Stomach (tissue), 19 donors: ENCODE measurements at places on chromosomes 5 and 9. TPM values are rescaled to one million over a fixed set of nuclear protein-coding genes. Genes with fewer than 3 reads are reported as not detected.

The IL31RA gene
- not detected for total RNA-seq

- no peak overlapping the region for H3K4me3 ChIP-seq
- H3K27ac ChIP-seq: no peak overlapping the region
- no peaks in the 10 kb centered on the region for H3K27me3 ChIP-seq
- DNase-seq: no peak
- peaks cover 70% of the 10 kb centered on the region for H3K36me3 ChIP-seq
- H3K4me1 ChIP-seq: peaks cover 7% of the 10 kb centered on the region
Observed at GRCh38 chr9:104843644-104844240, 79.8 kb downstream of the NIPSNAP3B start.

- DNase-seq: no peak
- no peaks in the 10 kb centered on the region for H3K4me1 ChIP-seq
- no peak overlapping the region for H3K4me3 ChIP-seq
- no peak overlapping the region for H3K27ac ChIP-seq
Observed at GRCh38 chr9:73685786-73686185, 534.1 kb downstream of the ANXA1 start.

GRCh38 chr5:53178830-53179229, 69.3 kb upstream of the MOCS2 start:
- no peak overlapping the region for H3K27ac ChIP-seq
- H3K27me3 ChIP-seq: no peaks in the 10 kb centered on the region
- no peak for DNase-seq
- H3K4me3 ChIP-seq: no peak overlapping the region
- H3K36me3 ChIP-seq: no peaks in the 10 kb centered on the region
